ENCODE measurements at places on chromosomes 12 and 14.

DNA sequence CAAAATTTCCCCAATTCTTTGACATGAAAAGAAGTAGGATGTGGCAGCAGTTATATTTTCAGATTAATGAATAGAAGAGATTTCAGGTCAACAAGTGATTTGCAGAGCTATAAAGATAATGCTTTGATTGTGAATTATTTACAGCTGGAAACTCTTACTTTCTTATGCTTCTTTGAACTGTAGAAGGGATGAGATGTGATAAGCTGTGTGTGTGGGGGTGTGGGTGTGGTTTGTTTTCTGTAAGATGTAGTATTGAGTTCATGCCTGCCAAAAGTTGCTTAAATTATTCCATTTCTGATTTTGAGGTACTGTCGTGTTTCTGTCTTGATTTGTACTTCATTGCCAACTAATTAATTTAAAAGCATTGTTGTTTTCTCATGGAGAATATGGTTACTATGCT is 22.7 kb downstream of the AEBP2 start:
- H3K4me1 ChIP-seq: peaks cover 12% of the 10 kb centered on the region
- no peak overlapping the region for H3K4me3 ChIP-seq
- H3K27me3 ChIP-seq: no peaks in the 10 kb centered on the region

GRCh38 chr12:128570191-128571065 is 253.3 kb downstream of the SLC15A4 start:
- no peaks in the 10 kb centered on the region for H3K27me3 ChIP-seq
- no peaks in the 10 kb centered on the region for H3K36me3 ChIP-seq
- H3K4me3 ChIP-seq: no peak overlapping the region
- H3K4me1 ChIP-seq: no peaks in the 10 kb centered on the region

GRCh38 chr12:44433659-44434058 is 442.5 kb downstream of the NELL2 start:
- H3K27ac ChIP-seq: no peak overlapping the region
- no peaks in the 10 kb centered on the region for H3K4me1 ChIP-seq
- no peak for DNase-seq
- no peak overlapping the region for H3K4me3 ChIP-seq
- H3K36me3 ChIP-seq: no peaks in the 10 kb centered on the region

GRCh38 chr14:83042858-83043257 is 1509.2 kb upstream of the SEL1L start:
- no peaks in the 10 kb centered on the region for H3K36me3 ChIP-seq
- H3K4me1 ChIP-seq: no peaks in the 10 kb centered on the region
- DNase-seq: no peak
- no peak overlapping the region for H3K27ac ChIP-seq
- no peaks in the 10 kb centered on the region for H3K27me3 ChIP-seq

DNA sequence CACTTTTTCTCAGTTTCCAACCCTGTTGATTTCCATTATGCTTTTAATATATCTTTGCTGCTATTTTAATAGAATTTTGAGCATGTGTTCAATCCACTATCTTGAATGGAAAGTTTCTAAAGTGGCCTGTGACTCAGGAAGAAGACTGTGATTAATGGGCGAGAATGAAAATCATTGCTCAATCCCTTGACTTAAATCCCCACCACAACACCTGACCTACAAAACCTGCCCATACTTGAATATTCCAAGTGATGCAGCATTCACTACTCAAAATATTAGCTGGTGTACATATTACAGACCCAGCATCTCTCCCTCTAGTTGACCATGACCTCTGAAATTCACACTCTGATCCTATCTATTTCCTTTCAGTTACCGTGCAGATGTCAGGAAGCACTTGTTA is 1.3 kb upstream of the OAS3 start:
- DNase-seq: no peak
- peak overlapping the region; percentile 23 for H3K4me3 ChIP-seq
- peaks cover 28% of the 10 kb centered on the region for H3K36me3 ChIP-seq
- H3K27ac ChIP-seq: peak overlapping the region; percentile 76

DNA sequence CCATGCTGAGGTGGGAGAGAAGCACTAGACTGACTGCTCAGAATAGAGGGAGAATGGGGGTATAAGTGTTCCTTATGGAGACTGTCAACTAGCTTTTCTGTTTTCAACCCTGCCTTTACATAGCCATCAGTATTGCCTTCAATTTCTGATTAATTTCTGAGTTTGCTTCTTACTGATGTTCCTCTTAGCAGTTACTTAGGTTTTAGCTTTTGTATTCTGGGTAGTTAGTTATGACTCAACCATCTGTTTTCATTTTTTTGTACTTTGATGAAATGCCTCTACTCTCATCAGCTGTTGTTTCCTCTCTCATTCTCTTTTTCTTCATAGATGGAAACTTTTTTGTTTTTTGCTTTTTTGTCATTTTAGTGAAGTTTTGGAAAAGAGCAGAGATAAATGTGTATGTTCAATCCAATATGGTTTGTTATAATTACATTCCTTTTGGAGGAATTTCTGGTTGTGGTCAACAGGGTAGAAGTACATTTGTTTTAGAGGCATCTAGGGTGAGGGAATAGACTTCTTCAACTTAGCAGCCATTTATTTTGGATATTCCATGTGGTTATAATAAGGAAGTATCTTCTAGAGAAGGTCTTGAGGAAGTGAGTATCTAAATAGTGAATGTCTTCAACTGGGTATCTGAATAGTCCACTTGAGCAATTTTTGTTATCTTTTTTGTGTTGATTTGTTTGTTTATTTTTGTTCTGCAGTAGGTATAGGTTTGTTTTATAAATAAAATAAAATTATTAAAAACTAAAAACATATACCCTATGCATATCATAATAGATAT is 29.6 kb downstream of the PMCH start:
- peaks cover 2% of the 10 kb centered on the region for H3K4me1 ChIP-seq
- no peak overlapping the region for H3K27ac ChIP-seq
- no peaks in the 10 kb centered on the region for H3K27me3 ChIP-seq
- H3K4me3 ChIP-seq: no peak overlapping the region
- DNase-seq: no peak
- H3K36me3 ChIP-seq: peaks cover 11% of the 10 kb centered on the region

- H3K27ac ChIP-seq: no peak overlapping the region
- peaks cover 2% of the 10 kb centered on the region for H3K4me1 ChIP-seq
- H3K4me3 ChIP-seq: no peak overlapping the region
- H3K36me3 ChIP-seq: no peaks in the 10 kb centered on the region
Observed at GRCh38 chr14:37903343-37904191, 304.1 kb upstream of the SSTR1 start.

- H3K27me3 ChIP-seq: peaks cover 9% of the 10 kb centered on the region
- no peak overlapping the region for H3K27ac ChIP-seq
- H3K4me3 ChIP-seq: no peak overlapping the region
Observed at GRCh38 chr12:12583510-12584178, 21.0 kb upstream of the DUSP16 start.

- H3K27ac ChIP-seq: no peak overlapping the region
- H3K36me3 ChIP-seq: no peaks in the 10 kb centered on the region
- peaks cover 4% of the 10 kb centered on the region for H3K4me1 ChIP-seq
- no peak for DNase-seq
- no peak overlapping the region for H3K4me3 ChIP-seq
- H3K27me3 ChIP-seq: peaks cover 21% of the 10 kb centered on the region
Observed at GRCh38 chr12:106113446-106113823, 25.3 kb downstream of the NUAK1 start.

GRCh38 chr12:25958428-25959070 is at the start of gene RASSF8:
TSS of gene RASSF8 (plus strand) at chr12:25958682. CDS start at chr12:26055344, 96,662 bp downstream.
- H3K27me3 ChIP-seq: peaks cover 73% of the 10 kb centered on the region
- H3K36me3 ChIP-seq: peaks cover 1% of the 10 kb centered on the region
- H3K27ac ChIP-seq: no peak within 1 kb of the TSS
- H3K4me3 ChIP-seq: peak within 1 kb of the TSS; percentile 82
- DNase-seq: peak; percentile 65
- H3K4me1 ChIP-seq: peaks cover 11% of the 10 kb centered on the region

Measured in activated naive CD8-positive, alpha-beta T cell treated with anti-CD3 and anti-CD28 coated beads, Interleukin-2, amount 10 ng/mL, durations not matched to agents 7 days and 5 days (primary cell).